ENCODE measurements at places on chromosomes 7 and 10. TPM values are rescaled to one million over a fixed set of nuclear protein-coding genes. Genes with fewer than 3 reads are reported as not detected.

ITGB8 gene
- 34.0 TPM for total RNA-seq

MET gene
- total RNA-seq, result 34.0 TPM

PRRT4 gene
- total RNA-seq, result 0.66 TPM

OR2A5 gene
- not detected for total RNA-seq

FGFR2 gene
- 12.9 TPM for total RNA-seq

AKR1E2 gene
- total RNA-seq, result 3.1 TPM

IL6 gene
- not detected for total RNA-seq

SYCE1 gene
- total RNA-seq, result not detected

GATA3 gene
- total RNA-seq, result 5.8 TPM

IL2RA gene
- total RNA-seq, result 2.5 TPM

ANKRD30A gene
- total RNA-seq, result not detected

NKX2-3 gene
- 5.2 TPM for total RNA-seq

PSAP gene
- 647 TPM for total RNA-seq

PRKAR2B gene
- 6.3 TPM for total RNA-seq

PRTFDC1 gene
- 3.4 TPM for total RNA-seq

VGF gene
- total RNA-seq, result not detected

LIPF gene
- not detected for total RNA-seq

FUOM gene
- 214 TPM for total RNA-seq

HOXA10 gene
- total RNA-seq, result 22.4 TPM

PHKG1 gene
- 3.7 TPM for total RNA-seq

SFTPA1 gene
- total RNA-seq, result not detected

HTR5A gene
- not detected for total RNA-seq

SPDYE2 gene
- total RNA-seq, result not detected

EEPD1 gene
- 30.7 TPM for total RNA-seq

SPDYE2B gene
- total RNA-seq, result not detected

STEAP4 gene
- 7.2 TPM for total RNA-seq

LEP gene
- total RNA-seq, result not detected

VWDE gene
- 1.3 TPM for total RNA-seq

ALDH18A1 gene
- 230 TPM for total RNA-seq

HSPA14 gene
- total RNA-seq, result 12.1 TPM

IRF5 gene
- 27.1 TPM for total RNA-seq

LGI1 gene
- 1.9 TPM for total RNA-seq

EBLN1 gene
- total RNA-seq, result not detected

EIF3A gene
- 266 TPM for total RNA-seq

ST8SIA6 gene
- total RNA-seq, result not detected

ZNF727 gene
- total RNA-seq, result 0.54 TPM

SEC61A2 gene
- 6.9 TPM for total RNA-seq

EPHB4 gene
- total RNA-seq, result 48.7 TPM

ATXN7L1 gene
- total RNA-seq, result 43.7 TPM

PDSS1 gene
- 28.1 TPM for total RNA-seq

SPAG6 gene
- total RNA-seq, result not detected

CDH23 gene
- total RNA-seq, result 7.1 TPM

CDC14C gene
- not detected for total RNA-seq

ACSL5 gene
- 417 TPM for total RNA-seq

DRGX gene
- not detected for total RNA-seq

All from Peyer's patch (tissue), 4 donors.